CD4-positive, CD25-positive, alpha-beta regulatory T cell (primary cell): ENCODE measurements at places on chromosomes 3 and 15.

- no peak for DNase-seq
Measured at GRCh38 chr3:120286465-120286864, 1.4 kb upstream of the GPR156 start.

DNA sequence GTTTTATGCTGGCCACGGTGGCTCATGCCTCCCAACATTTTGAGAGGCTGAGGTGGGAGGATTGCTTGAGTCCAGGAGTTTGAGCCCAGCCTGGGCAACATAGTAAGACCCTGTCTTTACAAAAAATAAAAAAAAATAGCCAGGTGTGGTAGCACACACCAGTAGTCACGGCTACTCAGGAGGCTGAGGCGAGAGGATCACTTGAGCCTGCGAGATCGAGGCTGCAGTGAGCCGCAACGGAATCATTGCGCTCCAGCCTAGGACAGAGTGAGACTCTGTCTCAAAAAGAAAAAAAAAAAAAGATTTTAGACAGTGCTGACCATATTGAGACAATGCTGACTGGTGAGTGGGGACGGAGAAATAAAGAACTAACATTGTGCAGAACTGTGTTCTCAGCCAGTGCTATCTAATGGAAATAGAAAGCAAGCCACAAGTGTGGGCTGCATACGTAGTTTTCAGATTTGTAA lies 67.2 kb downstream of the ST6GAL1 start:
- no peak for DNase-seq

DNA sequence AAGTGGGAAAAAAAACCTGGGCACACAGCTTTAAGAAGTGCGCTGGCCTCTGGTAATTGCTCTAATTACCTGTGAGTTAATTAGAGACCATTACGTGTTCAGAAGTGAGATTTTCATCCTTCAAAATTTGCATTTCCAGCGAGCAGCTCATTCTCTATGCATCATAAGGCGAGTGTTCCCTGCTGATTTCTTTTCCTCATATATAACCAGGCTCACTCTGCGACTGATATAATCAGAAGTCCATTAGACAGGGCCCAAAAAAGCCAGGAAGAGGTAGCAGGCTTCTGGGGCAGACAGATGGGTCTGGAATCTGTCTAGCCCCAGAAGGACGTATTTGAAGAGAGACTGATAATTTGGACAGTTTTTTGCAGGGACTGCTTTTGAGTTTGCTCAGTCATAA lies 158.7 kb downstream of the MTHFS start:
- no peak for DNase-seq

GRCh38 chr3:97515076-97515475 lies 249.5 kb upstream of the ARL6 start:
- DNase-seq: no peak

GRCh38 chr3:52289747-52290595 lies 2.3 kb downstream of the GLYCTK start:
- no peak for DNase-seq

DNA sequence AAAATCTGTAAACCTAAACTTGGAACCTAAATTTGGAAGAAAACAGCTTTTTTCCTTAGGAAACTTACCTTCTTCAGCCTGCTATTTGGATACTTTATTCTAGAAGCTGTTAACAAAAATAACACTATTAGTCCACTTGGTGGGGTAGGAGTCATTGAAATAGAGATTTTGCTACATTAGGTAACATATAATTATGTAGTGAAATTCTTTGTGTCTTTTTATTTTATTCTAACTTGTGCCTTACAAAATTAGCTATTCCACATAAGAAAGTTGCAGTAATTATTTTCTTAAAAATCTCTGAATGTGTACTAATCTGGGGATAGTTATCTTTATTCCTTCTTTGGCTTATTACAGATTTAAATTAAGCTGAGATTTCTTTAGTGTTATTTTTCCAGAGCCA lies 360.4 kb upstream of the ROBO2 start:
- no peak for DNase-seq

DNA sequence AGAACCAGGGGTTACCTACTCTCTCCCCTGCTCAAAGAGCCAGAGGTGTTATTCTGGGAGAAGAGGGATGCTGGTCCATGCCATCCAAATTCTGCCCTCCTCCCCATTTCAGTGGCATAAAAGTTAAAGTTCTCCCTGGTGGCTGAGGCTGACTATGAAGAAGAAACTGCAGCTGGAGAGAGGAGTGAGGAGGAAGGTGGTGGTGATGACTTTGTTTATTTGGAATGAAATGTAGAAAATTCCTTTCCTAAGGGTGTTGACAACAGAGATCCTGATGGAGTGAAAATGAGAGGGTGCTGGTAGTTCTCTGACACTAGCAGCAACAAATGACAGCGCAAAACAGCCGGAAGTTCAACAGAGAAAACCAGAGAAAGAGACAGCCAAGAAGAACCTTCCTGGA lies 100.4 kb downstream of the PCCB start:
- no peak for DNase-seq

GRCh38 chr3:108475220-108475782 lies 35.1 kb downstream of the MYH15 start:
- no peak for DNase-seq

DNA sequence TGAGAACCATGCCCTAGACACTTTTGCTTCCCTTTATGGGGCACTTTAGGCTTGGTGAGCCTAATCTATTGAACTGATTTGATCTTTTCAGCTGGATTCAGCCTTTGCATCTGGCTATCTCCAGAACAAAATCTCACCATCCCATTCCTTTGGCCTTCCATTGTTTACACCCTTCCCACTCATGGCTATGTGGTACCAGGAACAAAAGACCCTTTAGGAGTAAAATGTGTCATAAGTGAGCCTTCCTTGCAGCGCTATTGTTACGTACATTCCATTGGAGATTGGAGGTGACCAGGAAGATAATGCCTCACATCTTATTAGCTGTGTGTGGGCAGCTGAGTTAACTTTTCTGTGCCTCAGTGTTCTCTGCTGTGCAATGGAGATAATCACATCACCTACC lies 188.4 kb downstream of the SATB1 start:
- DNase-seq: no peak

DNA sequence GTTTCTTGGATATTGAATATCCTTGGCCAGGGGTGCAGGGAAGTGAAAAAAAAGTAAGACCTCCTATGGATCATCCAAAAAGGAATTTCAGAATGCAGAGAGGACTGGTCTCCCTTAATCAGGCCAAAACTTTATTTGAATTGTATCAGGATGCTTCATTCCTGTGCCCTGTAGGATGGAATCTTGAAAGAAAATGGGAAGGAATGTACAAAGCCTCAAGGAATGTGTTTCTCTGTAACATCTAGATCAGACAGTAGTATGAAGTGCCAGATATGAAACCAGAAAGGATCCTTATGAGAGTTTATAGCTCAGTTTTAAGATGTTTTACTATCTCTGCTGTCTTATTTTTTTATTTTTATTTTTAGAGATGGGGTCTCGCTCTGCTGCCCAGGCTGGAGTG lies 6.5 kb upstream of the GSK3B start:
- DNase-seq: no peak

DNA sequence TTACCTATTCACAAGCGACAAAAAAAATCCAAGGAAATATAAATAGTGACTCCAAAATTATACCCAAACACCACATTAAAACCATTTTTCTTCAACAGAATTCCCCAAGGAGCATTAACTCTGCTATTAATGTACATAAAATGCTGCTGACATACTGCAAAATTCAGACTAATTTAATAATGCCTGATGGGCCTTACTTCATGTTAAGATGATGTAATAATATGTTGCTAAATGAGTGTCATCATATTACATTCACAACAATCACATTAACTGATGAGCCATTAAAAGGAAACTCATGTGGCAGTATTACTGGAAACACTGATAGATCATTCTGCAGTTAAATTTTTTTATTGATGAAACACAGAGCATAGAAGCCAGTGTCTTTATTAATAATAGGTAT lies 204.9 kb upstream of the CGNL1 start:
- DNase-seq: no peak

DNA sequence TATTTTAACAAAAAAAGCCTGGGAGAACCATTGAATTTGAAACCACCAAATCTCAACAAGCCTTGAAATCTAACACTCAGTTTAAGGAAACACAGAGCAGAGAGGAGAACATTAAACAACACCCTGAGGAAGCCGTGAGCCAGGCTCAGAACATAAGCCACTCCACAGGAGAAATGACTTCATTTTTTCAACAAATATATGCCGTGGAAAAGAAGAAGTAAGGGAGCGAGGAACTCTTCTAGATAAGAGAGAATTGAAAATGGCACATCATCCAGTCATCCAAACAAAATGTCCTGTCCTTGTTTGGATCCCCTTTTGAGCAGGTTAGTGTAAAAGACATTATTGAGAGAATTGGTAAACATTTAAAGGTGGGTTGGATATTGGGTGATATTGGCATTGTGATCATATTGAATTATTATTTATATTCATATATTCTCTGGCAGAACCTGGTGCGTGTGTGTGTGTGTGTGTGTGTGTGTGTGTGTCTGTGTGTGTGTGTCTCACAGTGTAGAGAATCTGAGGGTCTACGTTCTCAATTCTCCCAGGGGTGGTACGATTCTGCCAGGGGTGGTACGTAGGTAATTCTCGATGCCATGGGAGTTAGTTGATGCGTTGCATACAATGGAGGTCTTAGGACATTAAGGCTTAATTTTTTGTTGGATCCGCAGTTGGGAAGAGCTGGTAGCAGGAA lies 94.4 kb downstream of the ST6GAL1 start:
- no peak for DNase-seq

DNA sequence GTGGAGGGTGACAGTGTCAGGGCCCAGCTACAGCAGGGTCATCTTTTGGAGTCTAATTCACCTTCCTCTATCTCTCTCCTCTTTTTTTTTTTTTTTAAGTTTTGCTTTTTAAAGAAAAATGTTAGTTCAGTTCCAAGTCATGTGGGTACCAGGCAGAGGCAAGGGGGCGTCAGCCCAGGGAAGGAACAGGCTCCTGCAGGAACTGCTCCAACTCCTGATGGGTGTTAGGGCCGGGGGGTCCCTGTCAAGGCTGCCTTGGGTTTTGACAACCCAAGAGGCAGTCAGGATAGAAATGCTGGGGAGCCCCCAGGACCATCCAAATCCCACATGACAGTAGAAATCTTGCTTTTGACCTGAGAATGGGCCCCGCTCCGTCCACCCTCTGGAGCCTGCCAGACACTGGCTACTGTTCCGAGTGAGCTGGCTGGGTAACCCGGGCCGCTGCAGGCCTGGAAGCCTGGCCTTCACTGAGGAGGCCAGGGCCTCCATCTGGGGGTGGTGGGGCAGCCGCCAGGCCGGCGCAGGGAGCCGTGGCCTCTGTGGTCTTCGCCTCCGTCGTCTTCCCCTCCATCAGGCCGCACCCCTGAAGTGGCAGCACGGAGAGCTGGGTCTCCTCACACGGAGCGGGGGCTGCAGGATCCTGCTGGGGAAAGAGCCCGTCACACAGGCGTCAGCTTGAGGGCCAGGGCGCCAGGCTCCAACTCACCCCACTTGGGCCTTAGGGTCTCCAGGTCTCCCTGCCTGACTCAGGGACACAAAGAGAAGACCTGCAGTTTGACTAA lies 24.2 kb downstream of the RNU5B-1 start:
- no peak for DNase-seq

DNA sequence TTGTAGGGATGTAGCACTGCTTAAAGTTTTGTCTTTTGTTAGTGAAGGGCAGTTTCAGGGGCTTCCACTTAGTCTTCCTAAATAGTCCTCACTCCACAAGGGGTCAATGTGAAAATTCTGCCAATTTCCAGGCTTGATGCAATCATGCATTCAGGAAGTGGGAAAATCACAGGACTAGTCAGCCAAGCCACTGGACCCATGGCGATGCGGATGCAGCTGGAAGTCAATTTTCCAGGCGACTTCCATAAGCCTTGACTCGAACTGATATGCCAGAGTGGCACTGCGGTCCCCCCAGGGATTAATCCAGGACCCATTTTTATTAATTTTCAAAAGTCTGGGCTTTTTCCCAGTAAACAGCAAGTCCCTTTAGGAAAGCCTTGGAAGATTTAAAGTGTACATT lies 26.1 kb downstream of the GBE1 start:
- DNase-seq: no peak

- no peak for DNase-seq
Measured at GRCh38 chr3:44173263-44173662, 68.4 kb upstream of the TOPAZ1 start.

DNA sequence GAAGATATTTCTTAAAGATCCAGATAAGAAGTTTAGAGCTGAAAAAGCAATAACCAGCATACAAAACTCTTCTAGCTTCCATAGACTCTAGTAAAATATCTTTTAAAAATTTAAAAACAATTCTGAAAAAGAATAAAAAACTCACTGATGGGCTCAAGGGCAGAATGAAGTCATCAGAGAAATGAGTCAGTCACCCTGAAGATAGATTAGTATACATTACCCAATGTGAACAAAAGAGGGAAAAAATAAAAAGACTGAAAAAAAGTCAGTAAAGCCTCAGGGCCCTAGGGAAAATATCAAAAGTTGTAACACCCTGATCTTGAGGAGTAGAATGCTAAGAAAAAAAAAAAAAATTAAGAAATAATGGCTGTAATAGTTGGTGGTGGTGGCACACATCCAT lies 11.4 kb downstream of the DET1 start:
- DNase-seq: no peak

DNA sequence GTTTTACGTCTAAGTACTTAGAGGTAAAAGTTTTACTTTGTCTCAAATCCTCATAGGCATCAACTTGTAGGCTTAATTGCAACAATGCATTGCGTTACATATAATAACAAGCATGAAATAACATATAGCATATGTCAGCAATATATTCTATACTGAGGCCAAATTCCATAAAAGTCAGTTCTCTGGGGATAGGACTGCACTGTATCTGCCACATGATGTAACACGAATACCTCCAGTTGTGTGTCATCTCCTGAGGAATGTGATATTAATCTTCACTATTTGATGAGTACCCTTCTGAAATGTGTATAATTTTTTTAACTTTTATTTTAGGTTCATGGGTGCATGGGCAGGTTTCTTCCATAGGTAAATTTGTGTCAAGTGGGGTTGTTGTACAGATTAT lies 126.4 kb downstream of the IMPG2 start:
- DNase-seq: no peak

DNA sequence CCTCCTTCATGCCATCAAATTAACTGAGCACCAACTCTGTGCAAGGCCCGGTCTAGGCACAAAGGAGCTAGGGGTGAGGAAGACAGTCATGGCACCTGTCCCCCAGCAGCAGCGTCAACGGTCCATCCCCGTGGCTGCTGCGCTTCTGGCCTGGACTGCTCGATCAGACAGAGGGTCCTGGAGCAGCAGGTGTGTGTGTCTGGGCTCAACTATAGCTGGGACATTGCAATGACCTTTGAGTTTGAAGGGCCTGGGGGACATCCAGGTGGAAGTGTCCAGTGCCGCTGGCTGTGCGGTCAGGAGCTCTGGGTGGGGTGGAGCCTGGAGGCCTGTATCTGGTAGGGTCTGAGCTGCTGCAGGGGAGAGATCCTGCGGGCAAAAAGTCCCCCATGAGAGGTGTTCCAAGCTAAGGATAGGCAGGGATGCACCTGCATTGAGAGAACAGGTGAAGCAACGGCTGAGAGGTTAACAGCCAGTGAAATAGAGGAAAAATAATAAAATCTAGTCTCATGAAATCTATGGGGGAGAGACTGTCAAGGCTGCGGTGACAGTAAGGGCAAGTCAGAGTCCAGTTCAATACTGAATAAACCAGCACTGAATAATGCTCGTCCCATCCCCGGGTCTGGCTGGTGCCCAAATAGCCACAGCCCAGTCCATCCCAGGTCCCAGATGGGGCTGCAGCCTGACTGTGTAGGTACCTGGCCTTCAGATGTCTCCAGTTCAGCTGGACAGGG lies 25.4 kb upstream of the SLC41A3 start:
- no peak for DNase-seq

- DNase-seq: no peak
Measured at GRCh38 chr3:72337480-72337855, 510.8 kb downstream of the SHQ1 start.

GRCh38 chr3:39982665-39983357 lies 173.4 kb downstream of the MYRIP start:
- DNase-seq: no peak
